ENCODE measurements at places on chromosomes 6 and 20. TPM values are rescaled to one million over a fixed set of nuclear protein-coding genes. Genes with fewer than 3 reads are reported as not detected.

The FAM217A gene
- total RNA-seq, result not detected

GRCh38 chr6:83962582-83962981, 71.0 kb upstream of the MRAP2 start:
- no peaks in the 10 kb centered on the region for H3K36me3 ChIP-seq
- H3K4me1 ChIP-seq, result no peaks in the 10 kb centered on the region
- no peak for DNase-seq
- H3K27me3 ChIP-seq, result no peaks in the 10 kb centered on the region

The CCN5 gene
- total RNA-seq, result 0.84 TPM

DNA sequence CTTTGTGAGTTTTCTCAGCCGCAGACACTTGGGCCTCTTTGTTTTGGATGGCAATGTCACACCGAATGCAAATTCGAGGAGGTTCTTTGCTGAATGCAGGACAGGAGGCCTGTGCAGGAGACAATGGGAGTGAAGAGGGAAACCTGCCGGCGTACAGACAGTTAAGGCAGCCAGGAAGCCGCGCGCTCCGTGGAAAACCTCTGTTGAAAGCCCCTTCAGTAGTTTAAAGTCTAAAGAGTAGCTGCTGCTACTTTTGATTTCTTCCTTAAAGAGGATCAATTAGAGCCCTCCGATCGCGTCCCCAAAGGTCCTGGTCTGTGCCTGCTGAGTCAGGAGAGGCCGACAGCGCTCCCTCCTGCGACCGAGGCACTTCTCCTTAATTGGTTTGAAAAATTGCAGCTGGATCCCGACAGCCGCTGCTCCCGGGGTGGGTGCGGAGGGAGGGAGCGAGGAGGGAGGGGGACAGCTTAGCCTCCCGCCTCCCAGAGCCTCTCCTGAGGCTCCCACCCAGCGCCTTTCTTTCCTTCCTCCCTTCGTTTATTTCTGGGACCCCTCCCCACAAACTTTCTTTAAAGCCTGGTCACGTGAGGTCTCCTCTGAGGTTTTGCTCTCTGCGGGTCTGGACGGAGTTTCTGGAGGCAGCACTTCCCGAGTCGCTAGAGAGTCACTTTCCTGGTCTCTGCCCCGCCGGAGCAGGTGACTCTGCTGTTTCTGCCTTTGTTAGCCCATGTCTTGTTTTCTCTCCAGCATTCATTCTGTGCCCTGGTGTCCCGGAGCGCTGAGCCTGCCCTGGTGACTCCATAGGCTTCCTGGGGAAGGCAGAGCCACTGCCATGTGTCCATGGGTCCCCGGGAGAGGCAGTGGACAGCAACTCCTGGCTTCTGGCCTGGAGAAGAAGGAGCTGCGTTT, 22.3 kb upstream of the RPP40 start:
- H3K27ac ChIP-seq, result peak overlapping the region; percentile 65
- H3K36me3 ChIP-seq, result no peaks in the 10 kb centered on the region
- no peaks in the 10 kb centered on the region for H3K4me1 ChIP-seq
- peak overlapping the region; percentile 54 for H3K4me3 ChIP-seq
- peak; percentile 55 for DNase-seq

- no peaks in the 10 kb centered on the region for H3K4me1 ChIP-seq
- H3K4me3 ChIP-seq, result no peak overlapping the region
- no peaks in the 10 kb centered on the region for H3K36me3 ChIP-seq
- H3K27ac ChIP-seq, result no peak overlapping the region
- no peak for DNase-seq
- no peaks in the 10 kb centered on the region for H3K27me3 ChIP-seq
Observed at GRCh38 chr6:91715171-91715805, 1128.4 kb upstream of the MAP3K7 start.

GRCh38 chr6:84976526-84977362, 212.3 kb upstream of the TBX18 start:
- no peaks in the 10 kb centered on the region for H3K36me3 ChIP-seq
- no peak overlapping the region for H3K4me3 ChIP-seq
- H3K27me3 ChIP-seq, result no peaks in the 10 kb centered on the region
- no peak overlapping the region for H3K27ac ChIP-seq
- no peaks in the 10 kb centered on the region for H3K4me1 ChIP-seq
- DNase-seq, result no peak

DNA sequence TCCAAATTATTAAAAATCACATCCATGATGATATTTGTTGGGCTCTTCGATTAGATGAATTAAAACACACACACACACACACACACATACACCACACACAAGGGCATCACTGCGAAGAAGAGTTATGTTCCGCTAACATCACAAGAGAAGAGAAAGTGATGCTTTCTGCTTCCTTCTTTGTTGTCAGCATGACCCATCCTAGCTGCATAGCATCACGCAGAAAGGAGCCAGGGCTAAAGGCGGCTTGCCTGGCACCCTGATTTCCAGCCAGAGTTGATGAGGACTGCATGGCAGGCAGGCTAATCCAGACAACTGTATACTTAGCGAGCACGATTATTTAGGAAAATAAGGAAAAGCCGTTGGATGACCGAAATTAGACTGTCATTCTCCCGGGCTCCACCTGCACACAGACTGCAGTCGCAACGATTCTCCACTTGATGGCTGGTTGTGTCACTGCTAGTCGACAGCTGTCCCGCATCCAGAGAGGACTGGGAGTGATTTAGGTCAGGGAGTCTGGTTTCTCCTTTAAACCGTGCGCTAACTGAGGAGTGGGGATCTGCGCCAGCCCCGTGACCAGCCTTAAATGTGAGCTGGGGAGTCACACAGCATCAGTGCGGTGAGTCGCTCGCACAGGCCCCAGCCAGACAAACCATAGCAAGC, 70.6 kb upstream of the SOX4 start:
- H3K4me1 ChIP-seq, result no peaks in the 10 kb centered on the region
- H3K36me3 ChIP-seq, result no peaks in the 10 kb centered on the region
- H3K4me3 ChIP-seq, result no peak overlapping the region
- no peaks in the 10 kb centered on the region for H3K27me3 ChIP-seq
- H3K27ac ChIP-seq, result no peak overlapping the region

The IP6K3 gene
- total RNA-seq, result 0.29 TPM

DNA sequence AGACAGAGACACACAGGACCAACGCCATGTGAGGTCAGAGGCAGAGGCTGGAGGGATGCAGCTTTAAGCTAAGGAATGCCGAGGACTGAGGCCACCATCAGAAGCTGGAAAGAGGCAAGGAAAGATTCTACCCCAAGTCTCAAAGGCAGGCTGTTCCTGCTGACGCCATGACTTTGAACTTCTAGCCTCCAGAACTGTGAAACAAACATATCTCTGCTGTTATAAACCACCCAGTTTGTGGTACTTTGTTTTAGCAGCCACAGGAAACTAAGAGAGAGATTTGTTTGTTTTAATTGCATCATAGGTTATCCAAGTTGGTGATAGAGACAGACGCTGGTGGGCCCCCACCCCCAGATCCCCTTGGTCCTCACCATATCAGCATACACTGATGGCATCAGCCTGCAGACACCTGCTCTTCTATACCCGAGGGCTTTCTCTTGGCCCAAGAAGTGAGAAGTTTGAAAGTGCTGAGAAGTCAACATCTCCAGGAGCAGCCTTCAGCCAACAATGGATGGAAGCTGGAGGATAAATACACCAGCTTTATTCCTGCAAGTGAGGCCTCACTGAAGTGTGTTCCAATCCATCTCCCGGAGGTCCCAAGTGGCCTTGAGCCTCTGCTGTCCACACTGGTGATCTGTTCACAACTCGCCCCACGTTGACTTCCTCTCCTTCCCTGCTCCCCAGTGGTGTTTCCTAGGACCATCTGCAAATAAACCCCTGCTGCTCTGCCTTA, 154.7 kb downstream of the BTBD3 start:
- no peak overlapping the region for H3K4me3 ChIP-seq
- no peaks in the 10 kb centered on the region for H3K36me3 ChIP-seq
- no peak for DNase-seq
- no peak overlapping the region for H3K27ac ChIP-seq

The ENPP3 gene
- 21.4 TPM for total RNA-seq

- H3K36me3 ChIP-seq, result no peaks in the 10 kb centered on the region
- H3K4me1 ChIP-seq, result peaks cover 6% of the 10 kb centered on the region
- no peaks in the 10 kb centered on the region for H3K27me3 ChIP-seq
- peak overlapping the region; percentile 79 for H3K4me3 ChIP-seq
- H3K27ac ChIP-seq, result peak overlapping the region; percentile 100
Observed at GRCh38 chr6:108559884-108560462, 744 bp upstream of the FOXO3 start.

DNA sequence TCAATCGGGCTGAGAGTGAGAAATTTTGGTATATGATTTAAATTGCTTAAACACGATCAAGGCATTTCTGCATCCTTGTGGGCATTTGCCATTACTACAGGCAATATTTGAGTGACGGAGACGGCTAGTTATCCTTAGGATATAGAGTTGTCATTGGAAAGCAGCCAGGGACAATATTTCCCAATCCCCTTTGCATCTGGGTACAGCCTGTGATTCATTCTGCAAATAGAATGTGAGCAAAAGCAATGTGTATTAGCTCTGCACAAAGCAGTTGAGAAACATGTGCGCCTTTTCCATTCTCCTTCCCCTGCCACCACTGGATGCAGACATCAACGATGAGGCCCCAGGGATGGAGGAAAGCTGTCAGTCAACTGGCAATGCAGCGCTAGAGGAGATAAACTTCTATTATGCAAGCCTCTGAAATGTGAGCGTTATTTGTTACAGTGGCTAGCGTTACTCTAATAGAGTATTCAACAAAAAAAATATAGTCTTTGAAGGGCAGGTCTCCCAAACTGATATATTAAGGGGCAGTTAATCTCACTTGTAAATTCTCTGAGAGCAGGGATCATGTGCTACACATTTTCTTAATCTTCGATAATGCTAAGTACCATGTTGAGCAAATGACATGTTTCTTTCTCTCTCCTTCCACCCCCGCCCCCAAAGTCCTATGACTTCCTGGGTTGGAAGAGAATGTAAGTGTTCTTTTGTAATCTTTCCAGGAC, 37.1 kb upstream of the NCOA3 start:
- DNase-seq, result peak; percentile 74
- H3K4me1 ChIP-seq, result no peaks in the 10 kb centered on the region
- H3K27ac ChIP-seq, result no peak overlapping the region
- no peaks in the 10 kb centered on the region for H3K27me3 ChIP-seq
- no peaks in the 10 kb centered on the region for H3K36me3 ChIP-seq

The ZSCAN9 gene
- total RNA-seq, result 9.8 TPM

DNA sequence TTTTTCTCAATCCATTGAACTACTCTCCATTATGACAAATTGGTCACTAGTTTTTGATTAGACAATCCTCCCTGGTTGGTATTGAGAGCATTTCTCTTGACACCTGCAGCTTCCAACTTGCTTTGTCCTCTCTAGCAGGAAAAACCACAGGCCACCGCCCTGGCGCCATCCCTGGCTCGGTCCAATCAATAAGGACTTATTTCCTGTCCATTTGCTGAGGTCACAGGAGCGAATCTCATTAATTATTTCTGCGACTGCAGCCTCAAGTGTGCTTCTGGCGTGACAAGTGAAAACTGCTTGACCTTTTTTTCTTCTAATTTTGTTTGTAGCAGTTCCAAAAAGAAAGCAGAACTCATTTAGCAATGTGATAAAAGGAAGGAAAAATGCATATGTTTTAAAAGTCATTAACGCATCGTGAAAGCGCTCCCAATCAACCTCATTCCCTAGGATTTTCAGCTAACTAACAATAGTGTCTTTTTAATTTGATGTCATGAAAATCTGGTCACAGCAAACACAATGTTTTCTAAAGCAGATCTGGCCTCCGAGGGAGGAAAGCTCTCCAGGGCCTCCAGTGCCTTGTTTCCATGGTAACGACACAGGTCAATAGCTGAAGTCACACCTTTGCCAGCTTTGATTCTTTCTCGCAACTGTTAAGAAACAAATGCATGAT, 39.0 kb upstream of the BEND3 start:
- no peaks in the 10 kb centered on the region for H3K27me3 ChIP-seq
- peak; percentile 39 for DNase-seq
- no peak overlapping the region for H3K4me3 ChIP-seq
- H3K4me1 ChIP-seq, result peaks cover 7% of the 10 kb centered on the region

DNA sequence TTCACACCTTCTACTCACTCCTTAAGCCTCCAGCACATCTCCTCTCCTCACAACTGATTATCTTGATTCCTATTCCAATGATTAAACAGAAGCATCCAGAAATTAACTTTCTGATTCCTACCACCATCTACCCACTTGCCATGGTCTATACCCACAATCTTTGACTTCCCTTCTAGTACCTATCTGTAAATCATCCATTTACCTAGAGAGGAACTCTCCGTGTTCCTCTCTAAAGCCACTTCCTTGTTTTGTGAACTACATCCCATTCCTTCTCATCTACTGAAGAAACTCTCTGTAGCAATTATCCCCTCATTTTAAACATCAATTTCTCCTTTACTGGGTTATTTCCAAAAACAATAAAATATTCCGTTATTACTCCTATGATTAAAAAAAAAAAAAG, 167.3 kb downstream of the ARHGAP18 start:
- H3K36me3 ChIP-seq, result no peaks in the 10 kb centered on the region
- H3K27ac ChIP-seq, result no peak overlapping the region
- no peak overlapping the region for H3K4me3 ChIP-seq
- DNase-seq, result no peak
- H3K4me1 ChIP-seq, result no peaks in the 10 kb centered on the region
- H3K27me3 ChIP-seq, result no peaks in the 10 kb centered on the region

The GSTA4 gene
- 13.5 TPM for total RNA-seq

The PACRG gene
- not detected for total RNA-seq

The TRERF1 gene
- 3.8 TPM for total RNA-seq

The TRIM27 gene
- 47.7 TPM for total RNA-seq

DNA sequence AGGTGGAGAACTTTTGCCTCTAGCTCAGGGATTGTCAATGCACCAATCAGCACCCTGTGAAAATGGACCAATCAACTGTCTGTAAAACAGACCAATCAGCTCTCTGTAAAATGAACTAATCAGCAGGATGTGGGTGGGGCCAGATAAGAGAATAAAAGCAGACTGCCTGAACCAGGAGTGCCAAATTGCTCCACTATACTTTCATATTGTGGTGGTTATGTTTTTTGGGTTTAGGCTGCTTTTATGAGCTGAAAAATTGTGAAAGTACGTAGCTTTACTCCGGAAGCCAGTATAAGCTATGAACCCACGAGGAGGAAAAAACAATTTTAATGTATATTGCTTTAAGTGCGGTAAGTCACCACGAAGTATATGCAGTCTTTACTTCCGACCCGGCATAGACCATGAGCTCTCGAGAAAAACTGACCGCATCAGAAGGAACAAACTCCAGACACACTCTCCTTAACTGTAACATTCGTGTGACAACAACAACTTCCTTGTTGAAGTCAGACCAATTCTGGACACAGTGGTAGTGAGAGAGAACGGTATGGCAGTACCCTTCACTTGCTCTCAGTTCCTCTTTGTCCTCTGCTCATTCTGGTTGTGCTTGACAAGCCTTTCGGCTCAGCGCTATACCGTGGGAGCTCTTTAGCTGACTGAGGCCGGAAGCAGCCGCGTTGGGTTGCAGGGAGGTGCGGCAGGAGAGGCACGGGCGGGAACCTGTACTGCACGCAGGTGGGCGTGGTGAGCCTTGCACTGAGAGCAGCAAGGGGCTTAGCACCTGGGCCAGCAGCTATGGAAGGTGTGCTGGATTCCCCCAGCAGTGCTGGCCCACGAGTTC, 81.9 kb upstream of the E2F3 start:
- H3K4me1 ChIP-seq, result no peaks in the 10 kb centered on the region
- H3K4me3 ChIP-seq, result peak overlapping the region; percentile 5

The C6orf132 gene
- 35.1 TPM for total RNA-seq

The DEFB132 gene
- total RNA-seq, result not detected

The SLC9A8 gene
- 11.1 TPM for total RNA-seq

GRCh38 chr6:103140308-103141027, 1719.3 kb downstream of the HACE1 start:
- H3K4me1 ChIP-seq, result no peaks in the 10 kb centered on the region
- no peaks in the 10 kb centered on the region for H3K36me3 ChIP-seq
- no peak overlapping the region for H3K27ac ChIP-seq
- H3K27me3 ChIP-seq, result no peaks in the 10 kb centered on the region
- no peak for DNase-seq
